D341Med (cell line): ENCODE measurements at places on chromosomes 3 and 15.

- DNase-seq: no peak
Measured at GRCh38 chr3:45143673-45144671, 2.2 kb downstream of the CDCP1 start.

- DNase-seq: no peak
Measured at GRCh38 chr3:72829701-72830100, 18.5 kb downstream of the SHQ1 start.

GRCh38 chr3:114571363-114571762, 277.5 kb downstream of the TIGIT start:
- DNase-seq: no peak

DNA sequence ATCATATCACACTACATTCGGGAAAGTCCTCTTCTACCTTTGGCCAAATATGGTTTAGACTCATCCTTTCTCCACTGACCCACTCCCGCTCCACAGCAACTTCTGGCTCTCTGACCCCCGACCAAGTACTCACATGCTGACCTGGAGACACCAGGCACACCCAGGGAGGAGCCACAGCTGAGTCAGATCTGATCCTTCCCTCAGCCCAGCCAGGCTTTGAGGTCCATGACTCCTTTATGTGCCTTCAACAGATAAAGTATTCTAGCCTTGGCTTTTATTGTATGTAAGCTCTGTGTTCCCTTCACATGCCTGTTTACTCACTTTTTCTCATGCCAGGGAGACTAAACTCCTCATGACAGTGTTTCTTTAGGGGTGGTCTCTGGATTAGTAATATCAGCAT, 166.9 kb upstream of the UMPS start:
- DNase-seq: no peak

GRCh38 chr15:99054025-99054387, 46.4 kb upstream of the PGPEP1L start:
- no peak for DNase-seq

- DNase-seq: no peak
Measured at GRCh38 chr3:45165497-45166283, 19.5 kb upstream of the CDCP1 start.

- DNase-seq: peak; percentile 1
Measured at GRCh38 chr15:100083572-100083971, 258.2 kb downstream of the ADAMTS17 start.

GRCh38 chr3:188826574-188826973, 345.2 kb upstream of the TPRG1 start:
- no peak for DNase-seq

GRCh38 chr15:27244047-27244446, 273.1 kb downstream of the GABRG3 start:
- no peak for DNase-seq

GRCh38 chr3:129022114-129023007, 21.3 kb downstream of the EFCC1 start:
- DNase-seq: peak; percentile 30

- DNase-seq: no peak
Measured at GRCh38 chr15:77074350-77074749, 3.4 kb upstream of the TSPAN3 start.

DNA sequence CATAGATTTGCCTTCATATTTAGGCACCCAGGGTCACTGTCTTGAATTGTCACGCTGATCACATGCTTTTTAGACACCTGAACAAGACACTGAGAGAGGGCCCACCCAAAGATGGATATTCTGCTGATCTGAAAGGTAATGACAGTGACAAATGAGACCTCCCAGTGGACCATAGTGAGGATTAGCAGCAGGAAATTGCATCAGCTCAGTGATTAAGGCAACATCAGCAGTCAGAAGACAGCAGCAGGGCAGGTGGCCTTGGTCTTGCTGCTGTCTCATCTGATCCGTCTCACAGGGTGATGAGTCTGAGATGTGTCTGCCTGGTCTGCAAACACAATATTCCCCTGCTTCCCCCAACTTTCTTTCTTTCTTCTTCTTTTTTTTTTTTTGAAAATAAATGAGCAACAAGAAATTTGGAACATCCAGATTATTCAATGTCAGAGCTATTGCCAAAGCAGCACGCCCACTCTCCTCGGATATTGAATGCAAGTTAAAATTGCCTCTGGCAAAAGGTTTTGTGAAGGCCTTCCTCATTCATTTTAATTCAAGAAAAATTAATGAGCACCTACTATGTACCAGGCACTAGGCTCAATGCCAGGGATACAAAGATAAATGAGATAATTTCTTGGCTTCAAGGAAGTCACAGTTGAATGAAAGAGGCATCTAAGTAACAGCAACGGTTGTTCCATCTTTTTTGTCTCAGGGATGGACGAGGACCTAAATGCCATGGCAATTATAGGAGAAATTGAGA, 14.1 kb downstream of the OTOL1 start:
- DNase-seq: no peak

DNA sequence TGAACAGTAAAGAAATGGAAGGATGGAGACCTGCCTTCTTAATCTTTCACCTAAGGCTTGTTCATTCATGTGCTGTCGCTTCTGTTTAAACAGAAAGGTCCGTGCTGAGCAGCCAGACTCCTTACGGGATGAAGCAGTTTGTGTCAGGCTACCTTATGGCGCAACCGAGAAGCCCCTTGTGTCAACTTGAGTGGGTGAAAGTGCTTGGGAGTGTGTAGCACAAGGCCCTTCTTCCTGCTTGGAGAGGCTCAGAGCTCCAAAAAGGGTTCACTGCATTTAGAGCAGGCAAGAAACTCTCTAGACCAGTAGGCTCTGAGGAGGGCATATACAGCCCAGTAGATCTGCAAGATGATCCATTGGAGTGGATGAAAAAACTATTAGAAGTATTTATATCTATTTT, 16.0 kb downstream of the CAPN3 start:
- DNase-seq: no peak

- DNase-seq: no peak
Measured at GRCh38 chr3:107578523-107578922, 55.8 kb downstream of the BBX start.

DNA sequence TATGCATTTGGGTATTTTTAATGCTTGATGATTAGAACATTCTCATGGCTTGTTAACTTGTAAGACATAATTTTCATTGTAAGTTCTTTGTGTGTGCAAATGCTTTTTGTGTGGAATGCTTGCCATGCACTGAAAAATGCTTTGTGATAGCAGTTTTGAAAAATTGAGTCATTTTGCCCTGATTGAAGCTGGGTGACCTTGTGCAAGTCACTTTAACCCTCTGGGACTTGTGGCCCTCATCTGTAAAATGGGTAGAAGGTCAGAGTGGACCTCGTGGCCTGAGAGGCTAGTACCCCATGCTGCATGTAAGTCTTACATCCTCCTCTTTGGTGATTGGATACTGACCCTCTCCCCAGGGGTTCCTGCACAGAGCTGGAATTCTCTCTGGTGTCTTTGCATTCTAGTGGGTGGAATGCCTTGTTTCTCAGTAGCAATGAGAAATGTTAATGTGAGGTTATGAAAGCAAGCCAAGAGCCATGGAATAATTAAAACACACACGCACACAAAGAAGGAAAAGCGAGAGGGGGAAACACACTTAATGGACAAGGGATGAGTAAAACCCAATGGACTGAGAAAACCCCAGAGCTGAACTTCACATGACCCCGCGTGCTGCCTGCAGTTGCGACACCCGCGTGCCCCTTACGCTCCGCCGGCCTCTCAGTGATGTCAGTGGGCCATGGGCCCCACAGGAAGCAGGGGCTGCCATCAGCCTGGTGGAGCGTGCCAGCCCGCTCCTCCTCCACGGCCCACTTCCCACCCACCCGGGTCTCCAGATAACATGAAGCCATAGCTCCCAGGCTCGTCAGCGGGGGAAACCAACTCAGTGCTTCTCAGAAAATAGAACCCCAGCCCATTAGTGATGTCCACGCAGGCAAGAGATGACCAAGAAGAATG, 44.0 kb downstream of the SMAD3 start:
- no peak for DNase-seq

GRCh38 chr15:43277901-43278300, 11.2 kb upstream of the TGM5 start:
- no peak for DNase-seq

DNA sequence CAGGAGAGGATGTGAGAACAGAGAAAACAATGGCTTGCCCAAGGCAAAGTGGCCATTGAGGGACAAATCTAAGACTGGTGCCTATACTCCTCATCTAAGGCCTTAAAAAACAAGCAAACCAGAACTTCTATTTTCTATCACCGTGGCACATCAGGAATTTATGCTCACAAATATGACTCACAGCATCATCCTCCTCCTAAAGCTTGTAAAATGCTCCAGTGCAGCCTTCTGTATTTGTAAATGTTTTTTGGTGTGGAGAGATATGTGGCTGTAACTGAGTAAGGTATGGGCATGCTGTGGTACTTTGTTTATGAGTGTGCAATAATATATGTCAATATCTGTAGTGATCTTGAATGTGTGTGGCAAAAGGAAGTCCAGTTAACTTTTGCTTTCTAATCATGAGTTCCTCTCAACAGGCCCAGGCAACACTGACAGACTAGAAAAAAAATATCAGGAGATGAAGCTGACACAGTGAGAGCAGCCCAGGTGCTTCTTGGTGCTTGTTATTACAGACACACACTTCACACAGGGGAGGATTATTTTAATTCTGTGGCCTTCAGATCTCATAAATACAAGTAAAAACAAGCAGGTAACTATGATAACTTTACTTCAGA, 60.3 kb downstream of the CTNNB1 start:
- no peak for DNase-seq

DNA sequence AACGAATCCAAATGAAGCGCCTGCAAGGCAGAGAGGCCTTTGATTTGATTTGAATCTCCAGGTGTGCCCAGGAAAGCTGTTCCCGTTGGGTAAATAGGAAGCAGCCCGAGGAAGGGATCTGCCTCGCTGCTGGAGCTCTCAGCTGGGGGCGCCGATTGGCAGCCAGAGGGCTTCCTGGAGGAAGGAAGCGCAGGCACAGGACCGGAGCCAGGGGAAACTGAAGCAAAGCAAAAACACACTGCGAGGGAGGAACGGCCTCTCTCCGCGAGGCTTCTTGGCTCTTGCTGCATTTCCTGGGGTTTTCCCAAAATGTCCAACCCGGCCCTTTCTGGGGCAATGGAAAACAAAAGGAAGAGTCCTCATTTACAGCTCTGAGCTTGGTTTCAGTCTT, 80.3 kb downstream of the TMEM266 start:
- no peak for DNase-seq

- no peak for DNase-seq
Measured at GRCh38 chr3:123414973-123415775, 33.7 kb downstream of the ADCY5 start.

GRCh38 chr3:3504686-3505085, 294.5 kb upstream of the LRRN1 start:
- no peak for DNase-seq

GRCh38 chr3:52292247-52293065, 4.8 kb downstream of the GLYCTK start:
- DNase-seq: no peak

DNA sequence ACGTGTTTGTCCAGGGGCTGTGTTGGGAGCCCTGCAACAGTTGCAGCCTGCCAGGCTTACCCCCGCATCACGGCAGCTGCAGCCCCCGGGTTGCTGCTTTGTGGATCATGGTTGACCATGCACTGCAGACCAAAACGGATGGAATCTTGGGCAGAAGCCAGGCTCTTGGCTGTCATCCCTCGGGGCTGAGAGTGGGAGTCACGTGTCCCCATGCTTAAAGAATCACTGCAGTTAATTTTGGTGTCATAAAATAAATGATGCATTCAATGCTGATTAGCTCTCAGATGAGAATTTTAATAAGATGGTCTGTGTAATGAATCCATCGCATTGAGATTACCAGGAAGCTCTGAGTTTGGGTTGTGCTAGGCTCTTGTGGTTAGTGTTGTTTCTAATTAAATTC, 115.6 kb downstream of the CHDH start:
- DNase-seq: no peak

DNA sequence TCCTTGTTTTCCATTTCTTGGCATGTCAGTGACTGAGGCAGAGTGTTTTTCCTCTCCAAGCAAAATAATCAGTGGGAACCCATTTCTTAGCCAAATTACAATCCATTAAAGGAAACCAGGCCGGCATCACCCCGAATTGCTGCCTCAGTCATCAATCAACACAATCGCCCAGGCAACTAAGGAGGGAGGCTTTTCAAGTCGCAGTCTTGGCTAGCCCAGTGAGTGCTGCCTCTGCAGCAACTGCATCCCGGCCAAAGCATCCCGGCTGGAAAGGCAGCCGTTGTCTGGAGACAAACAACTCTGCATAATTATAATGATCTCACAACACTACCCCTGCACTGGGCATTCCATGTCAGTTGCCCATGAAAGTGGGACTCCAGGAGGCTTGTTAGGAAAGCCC, 213.5 kb upstream of the PRICKLE2 start:
- DNase-seq: no peak

DNA sequence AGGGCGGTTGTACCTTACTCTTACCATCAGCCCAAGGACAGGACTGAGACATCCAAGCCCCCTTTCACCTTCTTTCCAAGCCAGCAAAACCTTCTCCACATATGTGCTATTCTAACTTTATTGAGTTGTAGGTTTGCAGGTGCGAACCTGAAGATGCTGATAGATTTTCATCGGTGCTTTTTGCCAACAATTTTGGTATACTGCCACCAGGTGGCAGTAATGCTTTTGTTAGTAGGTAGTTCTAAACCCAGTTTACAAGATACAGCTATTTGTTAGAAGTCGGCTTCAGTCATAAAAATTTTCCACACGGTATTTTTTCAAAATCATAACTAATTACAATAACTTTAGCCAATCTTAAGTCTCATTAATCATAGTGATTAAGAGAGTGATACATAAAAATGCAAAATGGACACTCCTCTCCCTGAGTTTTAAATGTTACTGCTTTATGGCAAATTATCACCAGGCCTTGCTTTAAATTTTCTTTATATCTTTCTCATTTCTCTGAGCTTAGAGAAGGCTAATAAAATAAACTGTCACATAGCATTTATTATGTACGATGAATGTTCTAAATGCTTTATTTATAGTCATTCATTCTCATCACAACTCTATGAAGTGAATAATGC, 636 bp downstream of the TBC1D21 start:
- no peak for DNase-seq

GRCh38 chr3:144010371-144010770, 38.7 kb downstream of the DIPK2A start:
- DNase-seq: no peak

GRCh38 chr3:23111797-23112196, 91.3 kb upstream of the UBE2E2 start:
- no peak for DNase-seq

DNA sequence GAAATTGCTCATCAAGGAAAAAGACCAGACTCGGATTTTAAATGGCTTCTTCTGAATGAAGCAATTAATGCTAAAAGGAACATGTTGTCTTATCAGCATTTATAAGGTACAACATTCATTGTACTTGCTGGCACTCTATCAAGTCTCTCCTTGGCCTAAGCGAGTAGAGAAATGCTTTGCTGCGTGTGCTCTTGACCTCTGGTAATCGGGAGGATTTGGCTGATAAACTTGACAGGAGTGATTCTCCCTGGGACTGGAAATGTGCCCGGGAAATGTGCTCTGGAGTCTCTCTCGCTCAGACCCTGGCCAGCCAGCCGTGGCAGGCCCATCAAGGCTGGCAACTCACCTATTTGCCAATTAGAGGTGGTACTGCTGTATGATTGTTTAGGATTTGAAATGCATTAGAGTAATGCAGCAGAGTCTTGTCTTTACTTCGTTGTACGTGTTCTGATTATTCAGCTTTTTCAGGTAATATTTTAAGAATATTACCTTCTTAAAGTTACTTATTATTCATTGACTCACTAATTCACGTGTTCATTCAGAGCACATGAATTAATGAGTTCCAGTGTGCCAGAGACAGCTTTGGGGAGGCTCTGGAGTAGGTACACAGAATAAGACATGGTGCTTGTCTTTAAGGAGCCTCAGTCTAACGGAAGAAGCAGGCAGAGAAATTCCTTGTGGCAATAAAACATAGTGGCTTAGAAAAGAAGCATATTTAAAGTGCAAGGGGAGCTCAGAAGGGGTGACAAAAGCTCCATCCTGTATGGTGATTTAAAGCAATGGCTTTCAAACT, 48.0 kb upstream of the TPRG1 start:
- no peak for DNase-seq
